Osteocyte (in vitro differentiated cells): ENCODE measurements at places on chromosomes 2 and 18.

GRCh38 chr2:101442667-101443061 lies 32.2 kb downstream of the RFX8 start:
- DNase-seq: no peak

GRCh38 chr2:110729106-110729505 lies 3.3 kb upstream of the ACOXL start:
- DNase-seq: no peak

DNA sequence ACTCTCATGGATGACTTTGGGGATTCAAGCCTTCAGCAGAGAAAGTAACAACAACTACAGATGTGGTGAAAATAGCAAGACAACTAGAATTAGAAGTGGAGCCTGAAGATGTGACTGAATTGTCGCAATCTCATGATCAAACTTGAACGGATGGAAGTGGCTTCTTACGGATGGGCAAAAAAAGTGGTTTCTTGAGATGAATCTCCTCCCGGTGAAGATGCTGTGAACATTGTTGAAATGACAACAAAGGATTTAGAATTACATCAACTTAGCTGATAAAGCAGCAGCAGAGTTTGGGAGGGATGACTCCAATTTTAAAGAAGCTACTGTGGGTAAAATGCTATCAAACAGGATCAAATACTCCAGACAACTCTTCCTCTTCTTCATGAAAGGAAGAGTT lies 43.1 kb downstream of the AAK1 start:
- no peak for DNase-seq

DNA sequence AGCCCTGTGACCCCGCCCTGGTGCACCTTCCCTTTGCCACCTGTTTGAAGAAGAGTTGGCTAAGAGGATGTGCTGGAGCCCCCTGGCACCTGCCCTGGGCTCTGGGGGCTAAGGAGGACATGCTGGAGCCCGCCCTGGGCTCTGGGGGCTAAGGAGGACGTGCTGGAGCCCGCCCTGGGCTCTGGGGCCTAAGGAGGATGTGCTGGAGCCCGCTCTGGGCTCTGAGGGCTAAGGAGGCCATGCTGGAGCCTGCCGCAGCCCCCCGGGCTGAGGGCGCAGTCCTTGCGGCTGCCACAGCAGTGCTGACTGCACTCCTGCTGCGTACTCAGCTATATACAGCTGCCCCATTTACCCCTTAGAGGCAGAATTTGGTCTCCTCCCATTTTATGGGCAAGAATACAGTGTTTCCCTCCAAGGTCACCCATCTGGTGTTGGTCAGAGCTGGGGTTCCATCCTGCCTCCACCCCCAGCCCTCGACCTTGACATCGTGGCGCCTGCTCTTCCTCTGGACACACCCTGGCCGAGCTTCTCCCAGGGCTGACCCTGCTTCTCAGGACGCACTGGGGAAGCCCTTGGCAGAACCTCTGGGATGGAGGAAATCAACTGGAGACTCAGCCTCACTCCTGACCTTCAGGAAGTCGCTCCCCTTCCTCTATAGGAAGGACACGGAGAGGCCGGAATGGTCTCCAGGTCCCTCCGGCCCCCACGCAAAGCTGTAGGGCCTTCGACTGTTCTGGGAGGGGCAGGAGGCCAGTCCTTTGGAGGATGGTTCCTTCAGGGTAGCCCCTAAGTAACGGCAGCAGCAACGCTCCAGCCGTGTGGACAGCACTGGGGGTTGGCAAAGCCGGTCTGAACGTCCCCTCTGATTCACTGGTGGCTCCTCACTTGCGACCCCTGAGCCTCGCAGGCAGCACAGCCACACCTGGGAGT lies 65.0 kb upstream of the HPCAL1 start:
- DNase-seq: no peak

DNA sequence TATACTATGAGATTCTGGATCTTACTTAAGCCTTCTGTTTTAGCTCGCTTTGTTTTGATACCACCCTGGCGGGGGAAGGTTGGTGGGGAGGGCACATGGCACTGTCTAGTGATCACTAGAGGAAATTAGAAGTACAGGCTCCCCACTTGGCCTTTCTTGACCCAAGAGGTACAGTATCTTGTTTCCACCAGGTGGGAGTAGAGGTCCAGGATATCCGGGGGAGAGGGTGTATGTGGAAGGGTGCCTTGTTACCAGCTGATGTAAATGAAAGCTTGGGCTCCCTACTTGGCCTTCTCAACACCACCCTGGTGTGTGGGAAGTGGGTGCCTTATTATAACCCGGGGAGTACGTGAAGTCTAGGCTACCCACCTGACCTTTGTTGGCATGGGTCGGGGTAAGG lies 7.5 kb downstream of the GALNT1 start:
- no peak for DNase-seq

DNA sequence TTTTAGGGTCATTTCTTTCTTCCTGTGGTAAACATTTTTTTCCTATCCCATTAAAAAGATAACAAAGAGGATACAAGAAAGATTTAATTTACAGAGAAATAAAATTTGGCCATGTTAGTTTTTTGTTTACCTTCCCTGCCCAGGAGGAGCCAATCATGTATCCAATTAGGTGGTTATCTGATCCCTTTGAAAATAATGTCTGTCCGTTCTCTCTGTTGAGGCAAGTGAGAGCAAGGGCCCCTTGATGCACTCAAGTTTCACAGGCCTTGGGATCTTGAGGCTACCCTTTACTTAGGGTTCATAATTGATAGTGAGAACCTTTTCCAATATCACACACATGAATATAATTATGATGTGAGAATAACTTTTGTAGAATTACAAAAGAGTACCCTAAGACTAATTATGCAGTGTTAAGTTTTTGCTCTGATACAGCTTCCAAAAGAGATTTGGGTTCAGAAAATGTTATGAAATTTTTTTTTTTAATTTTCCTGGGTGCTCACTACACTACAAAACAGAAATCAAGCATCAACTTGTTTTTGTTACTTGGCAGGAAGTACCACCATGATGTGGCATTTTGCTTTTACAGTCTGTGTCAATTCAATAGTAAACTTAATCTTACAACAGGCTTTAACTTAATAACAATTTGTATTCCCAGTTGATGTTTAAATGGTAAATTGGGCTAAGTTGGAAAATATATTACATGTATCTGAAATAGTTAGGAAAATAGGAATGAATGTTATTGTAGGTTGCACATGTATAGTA lies 42.0 kb downstream of the AFTPH start:
- no peak for DNase-seq

GRCh38 chr2:135815269-135815668 lies 21.7 kb downstream of the LCT start:
- no peak for DNase-seq

DNA sequence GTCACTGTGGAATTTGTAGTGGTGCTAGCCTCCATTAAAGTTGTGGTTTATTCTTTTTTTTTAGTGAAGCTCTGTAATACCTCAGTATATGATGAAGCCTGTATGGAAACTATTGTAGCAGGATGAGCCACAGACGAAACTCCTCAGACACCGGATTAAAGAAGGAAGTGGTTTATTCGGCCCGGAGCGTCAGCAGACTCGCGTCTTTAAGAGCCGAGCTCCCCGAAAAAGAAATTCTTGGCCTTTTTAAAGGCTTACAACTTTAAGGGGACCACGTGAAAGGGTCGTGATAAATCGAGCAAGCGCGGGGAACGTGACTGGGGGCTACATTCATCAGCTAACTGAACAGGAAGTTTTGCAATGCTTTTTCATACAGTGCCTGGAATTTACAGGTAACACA lies 8.1 kb upstream of the CCL20 start:
- DNase-seq: no peak

GRCh38 chr18:289026-289425 lies 21.2 kb upstream of the THOC1 start:
- DNase-seq: no peak

- no peak for DNase-seq
These were observed 640.9 kb upstream of the SETBP1 start for GRCh38 chr18:44039826-44040225.

- DNase-seq: no peak
These were observed 120.7 kb downstream of the ATAD2B start for GRCh38 chr2:23806201-23806600.

DNA sequence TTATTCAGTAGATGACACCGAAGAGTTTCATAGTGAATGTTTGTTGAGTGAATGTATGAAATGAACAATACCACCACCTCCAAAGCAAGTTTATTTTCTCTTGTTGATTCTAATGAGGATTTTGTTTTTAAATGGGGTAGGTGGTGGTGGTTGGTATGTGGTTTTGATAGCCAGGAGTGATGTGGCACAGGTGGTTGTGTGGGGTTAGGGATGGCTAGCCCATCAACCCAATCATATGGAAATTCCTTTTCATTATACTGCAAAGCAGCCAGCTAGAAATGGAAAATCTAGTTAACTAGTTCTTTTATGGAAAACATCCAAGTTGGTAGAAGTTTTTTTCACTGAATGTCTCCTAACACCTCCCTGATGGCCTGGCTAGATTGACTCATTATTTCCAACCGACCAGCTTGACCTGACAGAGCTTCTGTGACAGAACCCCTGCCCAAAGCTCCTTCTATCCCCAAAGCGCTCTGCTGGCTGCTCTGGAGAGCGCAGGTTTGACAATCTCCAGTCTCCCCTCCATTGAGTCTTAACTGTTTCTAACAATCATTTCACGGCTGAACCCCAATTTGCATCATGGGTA lies 376.9 kb downstream of the MTX2 start:
- no peak for DNase-seq

DNA sequence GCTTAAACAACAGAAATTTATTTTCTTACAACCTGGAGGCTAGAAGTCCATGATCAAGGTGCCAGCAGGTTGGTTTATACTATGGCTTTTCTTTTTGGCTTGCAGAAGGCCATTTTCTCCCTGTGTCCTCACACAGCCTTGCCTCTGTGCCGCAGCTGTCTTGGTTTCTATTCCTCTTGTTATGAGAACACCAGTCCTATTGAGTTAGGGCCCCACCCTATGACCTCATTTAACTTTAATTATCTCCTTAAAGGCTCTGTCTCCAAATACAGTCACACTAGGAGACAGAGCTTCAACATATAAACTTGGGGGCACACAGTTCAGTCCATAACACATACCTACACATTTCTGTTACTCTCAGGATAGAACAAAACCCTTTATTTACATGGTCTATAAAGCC lies 17.3 kb upstream of the RHOB start:
- no peak for DNase-seq

GRCh38 chr18:33854827-33855139 lies 276.8 kb downstream of the ASXL3 start:
- no peak for DNase-seq

DNA sequence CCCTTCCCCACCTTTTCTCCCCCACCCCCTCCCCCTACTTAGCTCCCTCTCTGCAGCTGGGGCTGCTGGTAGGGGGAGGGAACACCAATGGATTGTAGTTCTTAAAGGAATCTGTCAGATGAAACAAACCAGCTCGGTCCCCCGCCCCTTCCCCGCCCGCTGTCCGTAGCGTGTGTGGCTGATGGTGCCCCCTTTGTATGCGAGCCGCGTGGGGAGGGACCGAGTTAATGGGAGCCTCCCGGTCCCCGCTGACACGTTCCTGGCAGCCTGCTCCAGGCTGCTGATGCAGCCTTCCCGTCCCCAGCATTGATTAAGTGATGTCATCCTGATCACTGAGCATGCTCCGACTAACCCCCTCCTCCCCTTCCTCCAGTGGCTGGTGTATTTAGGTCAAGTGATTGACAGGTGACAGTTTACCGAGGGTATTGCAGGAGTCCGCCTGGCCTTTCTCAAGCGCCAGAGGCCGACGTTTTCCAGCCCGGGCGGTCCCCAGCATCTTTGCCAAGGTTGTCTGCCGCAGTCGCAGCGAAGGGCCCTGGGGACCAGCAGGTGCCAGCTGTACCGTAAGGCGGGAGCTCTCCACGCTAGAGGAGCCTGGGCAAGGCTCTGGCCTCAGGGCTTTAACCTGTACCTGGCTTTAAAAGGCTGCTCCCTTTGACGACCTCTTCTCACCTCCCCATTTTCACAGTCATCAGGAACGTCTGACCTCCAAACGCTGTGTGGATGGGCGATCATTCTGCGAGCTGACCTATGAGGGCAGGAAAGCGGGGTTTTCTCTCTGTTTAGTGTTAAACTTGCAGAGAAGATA lies 1.8 kb downstream of the KIF5C start:
- DNase-seq: no peak

DNA sequence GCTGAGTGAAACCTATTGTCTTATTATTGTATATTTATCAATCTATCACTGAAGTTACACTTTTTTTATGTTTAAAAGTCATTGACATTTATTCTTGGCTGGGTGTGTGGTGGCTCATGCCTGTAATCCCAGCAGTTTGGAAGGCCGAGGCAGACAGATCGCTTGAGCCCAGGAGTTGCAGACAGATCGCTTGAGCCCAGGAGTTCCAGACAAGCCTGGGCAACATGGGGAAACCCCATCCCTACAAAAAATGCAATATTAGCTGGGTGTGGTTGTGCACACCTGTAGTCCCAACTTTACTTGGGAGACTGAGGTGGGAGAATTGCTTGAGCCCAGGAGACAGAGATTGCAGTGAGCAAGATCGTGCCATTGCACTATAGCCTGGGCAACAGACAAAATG lies 97.8 kb downstream of the EPC2 start:
- no peak for DNase-seq

GRCh38 chr2:27707462-27708256 lies 44.0 kb downstream of the SLC4A1AP start:
- DNase-seq: no peak

GRCh38 chr2:111108745-111109271 lies 11.9 kb upstream of the BCL2L11 start:
- no peak for DNase-seq

- DNase-seq: no peak
These were observed 364.5 kb upstream of the RGPD4 start for GRCh38 chr2:107462181-107462580.

DNA sequence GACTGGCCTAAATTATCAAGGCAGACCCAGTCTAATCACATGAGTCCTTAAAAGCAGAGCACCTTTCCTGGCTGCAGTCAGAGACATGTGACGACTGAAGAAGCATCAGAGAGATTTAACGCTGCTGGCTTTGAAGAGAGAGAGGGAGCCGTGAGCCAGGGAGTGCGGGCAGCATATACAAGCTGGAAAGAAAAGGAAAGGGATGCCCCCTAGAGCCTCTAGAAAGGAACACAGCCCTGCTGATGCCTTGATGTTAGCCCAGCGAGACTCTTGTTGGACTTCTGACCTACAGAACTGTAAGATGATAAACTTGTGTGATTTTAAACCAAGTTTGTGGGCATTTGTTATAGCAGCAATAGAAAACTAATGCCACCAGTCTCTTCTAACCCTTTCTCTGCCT lies 58.1 kb downstream of the HEATR5B start:
- DNase-seq: no peak

DNA sequence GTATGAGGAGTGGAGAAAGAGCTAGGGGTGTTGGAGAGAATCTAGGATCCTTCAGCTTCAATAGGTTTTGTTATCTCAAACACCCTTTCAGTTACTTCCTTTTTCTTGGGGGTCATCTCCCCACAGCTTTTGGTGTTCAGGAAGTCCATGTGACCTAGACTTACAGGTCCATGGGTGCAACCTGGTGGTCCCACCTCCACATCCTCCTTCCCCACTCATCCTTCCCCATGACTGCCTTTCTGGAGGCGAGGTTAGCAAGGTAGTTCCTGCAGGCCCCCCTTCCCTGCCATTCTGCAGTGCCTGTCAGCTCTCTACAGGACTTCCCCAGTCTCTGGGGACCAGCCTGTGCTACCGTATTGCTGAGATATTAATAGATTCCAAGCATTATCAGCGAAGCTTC lies 107.6 kb downstream of the TMEM17 start:
- peak; percentile 73 for DNase-seq
